ENCODE measurements at places on chromosomes 12 and 14. TPM values are rescaled to one million over a fixed set of nuclear protein-coding genes. Genes with fewer than 3 reads are reported as not detected.

DNA sequence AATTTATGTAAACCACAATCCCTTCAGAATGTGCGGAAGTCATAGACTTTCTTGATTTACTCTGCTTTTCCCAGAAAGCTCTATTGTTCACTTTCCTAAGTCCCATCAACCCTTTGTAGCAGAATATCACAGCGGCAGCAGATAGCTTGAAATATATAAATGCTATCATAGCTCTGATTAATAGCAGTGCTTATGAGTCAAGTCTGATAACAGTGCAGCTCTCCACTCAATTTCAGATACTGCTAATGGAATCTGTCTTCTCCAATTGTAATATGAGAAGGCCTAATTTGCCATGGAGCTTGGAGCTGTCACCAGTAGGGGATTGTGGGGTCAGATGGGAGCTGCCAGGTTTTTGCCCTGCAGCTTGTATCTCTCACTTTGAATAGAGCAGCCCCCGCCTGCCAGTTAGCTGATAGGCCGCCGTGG, 10.9 kb downstream of the TMEM260 start:
- H3K27ac ChIP-seq: no peak overlapping the region
- DNase-seq: no peak
- no peaks in the 10 kb centered on the region for H3K4me1 ChIP-seq

DNA sequence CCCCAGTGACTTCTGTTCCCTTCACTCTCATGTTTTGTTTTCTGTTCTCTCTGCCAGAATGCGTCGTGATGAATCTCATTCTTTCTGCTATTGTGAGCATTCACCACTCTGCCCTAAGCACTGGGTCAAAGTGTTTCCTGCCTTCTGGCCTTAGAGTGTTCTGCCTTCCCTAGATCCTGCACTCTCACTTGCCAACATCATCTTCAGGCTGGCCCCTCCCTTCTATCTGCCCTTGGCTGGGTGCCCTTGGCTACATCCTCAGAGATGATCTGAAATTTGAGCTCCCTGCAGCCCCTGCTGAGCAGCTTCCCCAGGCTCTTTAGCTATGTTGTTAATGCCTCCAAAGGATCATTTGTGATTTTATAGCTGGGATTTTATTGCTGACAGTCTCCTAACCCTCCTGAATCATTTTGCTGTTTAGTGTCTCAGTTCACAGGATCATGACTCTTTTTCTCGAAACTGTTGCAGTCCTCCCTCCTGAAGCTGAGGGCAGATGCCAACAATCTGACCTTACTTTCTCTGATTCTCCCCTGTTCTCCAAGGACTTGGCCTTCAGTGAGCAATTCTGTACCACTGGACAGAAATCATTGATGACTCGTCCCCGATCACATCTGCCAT, 4.5 kb downstream of the DHRS2 start:
- H3K4me3 ChIP-seq: no peak overlapping the region
- H3K27me3 ChIP-seq: no peaks in the 10 kb centered on the region
- no peak overlapping the region for H3K27ac ChIP-seq
- H3K36me3 ChIP-seq: no peaks in the 10 kb centered on the region

DNA sequence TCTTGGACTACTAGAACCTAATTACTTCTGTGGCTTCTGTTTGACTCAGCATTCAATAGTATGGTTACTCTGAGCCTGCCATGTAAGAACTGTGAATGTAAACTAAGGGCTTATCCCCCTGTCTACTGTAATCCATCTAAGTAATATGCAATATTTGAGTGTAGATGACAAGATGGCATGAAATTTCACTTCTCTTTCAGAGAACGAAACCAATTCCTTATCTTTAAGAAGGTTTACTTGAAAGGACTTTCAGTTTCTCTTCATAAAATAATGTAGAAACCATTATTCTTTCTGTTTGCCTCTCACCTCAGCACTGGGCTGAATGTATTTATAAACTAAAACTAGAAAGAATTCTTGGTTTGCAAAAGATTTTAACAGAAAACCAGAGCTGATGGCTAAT, 60.4 kb upstream of the ARID2 start:
- DNase-seq: no peak
- peaks cover 51% of the 10 kb centered on the region for H3K4me1 ChIP-seq
- H3K27me3 ChIP-seq: peaks cover 4% of the 10 kb centered on the region
- peak overlapping the region; percentile 65 for H3K4me3 ChIP-seq
- peaks cover 18% of the 10 kb centered on the region for H3K36me3 ChIP-seq

DNA sequence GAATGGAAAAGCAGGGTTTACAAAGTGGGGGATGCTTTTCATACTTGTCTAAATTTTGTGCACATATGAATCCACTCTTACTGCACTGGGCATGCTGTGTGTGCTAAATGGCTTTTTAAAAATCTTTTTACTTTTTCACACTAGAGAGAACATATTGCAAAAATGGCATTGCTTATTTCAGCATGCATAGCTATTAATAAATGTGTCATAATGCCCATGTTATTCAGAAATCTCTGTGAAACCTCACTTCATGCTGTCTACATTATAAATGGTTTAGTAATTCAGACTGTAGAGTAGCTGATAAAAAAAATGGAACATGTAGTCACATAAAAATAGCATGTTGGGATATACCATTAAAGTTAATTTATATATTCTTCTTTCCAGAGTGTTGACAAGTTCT, 593.8 kb downstream of the RPL10L start:
- H3K4me1 ChIP-seq: no peaks in the 10 kb centered on the region
- H3K4me3 ChIP-seq: no peak overlapping the region
- H3K27ac ChIP-seq: no peak overlapping the region
- H3K27me3 ChIP-seq: no peaks in the 10 kb centered on the region
- no peak for DNase-seq

GRCh38 chr14:68571114-68571591, 221.7 kb downstream of the ZFP36L1 start:
- DNase-seq: no peak
- H3K27me3 ChIP-seq: no peaks in the 10 kb centered on the region
- no peaks in the 10 kb centered on the region for H3K4me1 ChIP-seq
- H3K27ac ChIP-seq: no peak overlapping the region
- H3K4me3 ChIP-seq: no peak overlapping the region

TDP1 gene
- total RNA-seq: 83.8 TPM

DNA sequence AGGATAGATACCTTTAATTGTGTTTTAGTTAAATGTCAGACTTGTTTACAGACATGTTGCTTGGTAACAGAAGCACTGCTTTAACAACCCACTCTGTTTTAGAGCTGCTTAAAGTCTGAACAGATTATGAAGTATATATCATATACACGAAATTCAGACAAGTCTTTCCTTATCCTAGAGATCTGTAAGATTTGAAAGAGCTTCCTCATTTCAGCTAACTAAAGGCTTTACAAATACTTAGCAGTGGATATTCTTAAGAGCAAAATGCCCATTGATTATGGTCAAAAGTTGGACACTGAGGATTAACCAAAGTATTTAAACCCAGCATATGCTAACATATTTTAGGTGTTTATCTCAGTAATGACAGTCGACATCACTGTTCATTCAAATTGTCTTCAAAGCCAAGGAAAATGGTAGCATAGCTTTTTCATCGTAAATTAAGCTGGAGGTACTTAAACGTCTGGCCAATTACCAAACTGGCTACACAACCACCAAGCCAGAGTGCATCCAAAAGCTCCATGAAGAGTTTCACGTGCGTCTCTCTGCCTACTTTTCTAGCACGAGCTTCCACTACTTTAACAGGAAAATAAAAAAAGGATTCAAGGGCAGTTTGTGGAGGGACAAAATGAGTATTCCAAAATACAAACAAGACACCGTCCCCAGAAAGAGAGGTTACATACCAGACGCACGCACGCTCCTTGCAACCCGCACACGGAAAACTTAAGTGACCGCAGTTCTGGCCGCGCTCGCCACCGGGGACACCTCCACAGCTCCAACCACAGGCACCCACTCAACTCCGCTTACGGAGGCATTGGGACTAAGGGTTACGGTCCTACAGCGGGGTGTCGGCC, 565 bp downstream of the CEP83 start:
- H3K36me3 ChIP-seq: peaks cover 38% of the 10 kb centered on the region
- peak overlapping the region; percentile 89 for H3K27ac ChIP-seq
- H3K4me3 ChIP-seq: peak overlapping the region; percentile 91
- no peak for DNase-seq
- H3K27me3 ChIP-seq: peaks cover 10% of the 10 kb centered on the region

LALBA gene
- total RNA-seq: not detected

GRCh38 chr12:97456571-97457188, 5.9 kb upstream of the RMST start:
- no peaks in the 10 kb centered on the region for H3K36me3 ChIP-seq
- H3K4me1 ChIP-seq: no peaks in the 10 kb centered on the region
- H3K27ac ChIP-seq: no peak overlapping the region
- H3K4me3 ChIP-seq: no peak overlapping the region
- H3K27me3 ChIP-seq: peaks cover 5% of the 10 kb centered on the region
- DNase-seq: no peak

GRCh38 chr14:104931771-104932675, 7.3 kb downstream of the PLD4 start:
- no peak overlapping the region for H3K4me3 ChIP-seq
- H3K4me1 ChIP-seq: peaks cover 2% of the 10 kb centered on the region
- H3K27me3 ChIP-seq: peaks cover 22% of the 10 kb centered on the region

DNA sequence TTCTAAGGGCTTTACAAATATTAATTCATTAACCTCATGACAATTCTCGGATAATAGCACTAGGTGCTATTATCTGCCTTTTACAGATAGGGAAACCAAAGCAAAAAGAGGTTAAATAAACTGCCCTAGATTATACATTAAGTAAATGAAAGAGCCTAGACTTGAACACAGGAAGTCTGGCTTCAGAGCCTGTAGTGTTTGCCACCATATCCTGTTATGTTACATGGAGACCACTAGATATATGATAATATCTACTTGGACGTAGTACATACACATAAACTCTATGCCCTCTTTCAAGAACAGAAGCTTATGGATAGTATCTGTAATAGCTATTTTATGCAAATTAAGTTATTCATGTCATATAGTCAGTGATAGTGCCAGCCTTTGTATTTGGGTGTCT, 16.9 kb upstream of the MYF6 start:
- H3K36me3 ChIP-seq: no peaks in the 10 kb centered on the region
- no peaks in the 10 kb centered on the region for H3K4me1 ChIP-seq
- no peak for DNase-seq

RPS26 gene
- total RNA-seq: 27.9 TPM

DNA sequence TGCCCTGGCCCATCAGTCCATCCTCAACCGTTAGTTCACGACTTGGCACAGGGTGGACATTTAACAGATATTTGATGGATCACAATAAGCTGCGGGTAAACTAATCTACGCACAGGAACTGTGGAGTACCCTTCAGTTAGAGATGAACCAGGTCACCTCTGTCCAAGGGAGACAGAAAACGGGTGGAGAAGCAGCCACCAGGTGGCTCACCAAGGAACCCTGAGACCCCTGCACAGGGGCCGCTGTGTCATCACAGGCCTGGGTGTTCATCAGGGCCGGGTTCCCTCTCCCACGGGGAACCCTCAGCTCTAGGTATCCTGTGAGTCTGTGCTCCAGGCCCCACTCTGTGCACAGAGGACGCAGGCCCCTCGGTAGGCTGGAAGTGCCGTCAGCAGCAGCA, 122.2 kb downstream of the PIWIL1 start:
- H3K36me3 ChIP-seq: no peaks in the 10 kb centered on the region
- DNase-seq: no peak
- no peaks in the 10 kb centered on the region for H3K27me3 ChIP-seq
- H3K4me3 ChIP-seq: no peak overlapping the region
- no peak overlapping the region for H3K27ac ChIP-seq
- no peaks in the 10 kb centered on the region for H3K4me1 ChIP-seq

GRCh38 chr14:60771117-60771516, 36.6 kb downstream of the MNAT1 start:
- H3K4me1 ChIP-seq: peaks cover 5% of the 10 kb centered on the region
- H3K27me3 ChIP-seq: no peaks in the 10 kb centered on the region
- peaks cover 7% of the 10 kb centered on the region for H3K36me3 ChIP-seq
- no peak for DNase-seq
- H3K4me3 ChIP-seq: no peak overlapping the region

PMEL gene
- total RNA-seq: 0.23 TPM

GRCh38 chr14:80659783-80660182, 281.8 kb downstream of the CEP128 start:
- DNase-seq: no peak
- no peaks in the 10 kb centered on the region for H3K27me3 ChIP-seq
- H3K4me3 ChIP-seq: no peak overlapping the region

TSPAN31 gene
- 10.0 TPM for total RNA-seq

DNA sequence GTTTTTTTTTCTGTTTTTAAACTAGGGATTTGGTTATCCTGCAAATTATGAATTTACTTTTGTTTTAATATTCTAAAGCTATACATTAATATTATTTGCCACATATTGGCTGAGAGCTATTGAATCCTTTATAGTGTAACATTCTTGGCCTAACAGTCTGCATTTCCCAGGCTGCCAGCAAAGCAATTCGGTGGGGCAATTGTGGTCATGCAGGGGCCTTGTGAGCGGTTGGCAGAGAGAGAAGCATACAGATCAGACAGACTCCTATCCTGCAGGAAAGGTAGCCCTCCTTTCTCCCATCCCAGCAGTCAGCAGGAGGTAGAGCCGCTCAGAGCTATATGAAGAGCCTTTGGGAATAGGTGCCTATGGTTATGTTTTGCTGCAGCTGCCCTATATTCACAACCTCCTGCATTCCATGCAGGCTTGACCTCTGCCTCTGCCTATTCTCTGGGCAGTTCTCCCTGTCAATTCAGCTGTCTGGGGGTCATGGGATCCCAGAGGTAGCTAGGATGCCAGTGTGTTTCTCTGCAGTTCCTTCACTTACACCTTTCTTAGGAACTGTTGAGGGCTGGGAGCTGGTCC, 144.7 kb downstream of the GPHN start:
- DNase-seq: no peak
- no peaks in the 10 kb centered on the region for H3K36me3 ChIP-seq
- H3K27me3 ChIP-seq: no peaks in the 10 kb centered on the region
- no peak overlapping the region for H3K4me3 ChIP-seq
- no peak overlapping the region for H3K27ac ChIP-seq

GRCh38 chr12:83659321-83659720, 972.6 kb downstream of the TMTC2 start:
- DNase-seq: no peak
- no peaks in the 10 kb centered on the region for H3K36me3 ChIP-seq
- H3K4me1 ChIP-seq: no peaks in the 10 kb centered on the region
- no peak overlapping the region for H3K4me3 ChIP-seq
- H3K27me3 ChIP-seq: no peaks in the 10 kb centered on the region

GRCh38 chr12:50751948-50752721, 11.8 kb upstream of the ATF1 start:
- no peak for DNase-seq
- H3K4me1 ChIP-seq: peaks cover 2% of the 10 kb centered on the region
- no peak overlapping the region for H3K27ac ChIP-seq
- H3K36me3 ChIP-seq: no peaks in the 10 kb centered on the region
- no peak overlapping the region for H3K4me3 ChIP-seq

DNA sequence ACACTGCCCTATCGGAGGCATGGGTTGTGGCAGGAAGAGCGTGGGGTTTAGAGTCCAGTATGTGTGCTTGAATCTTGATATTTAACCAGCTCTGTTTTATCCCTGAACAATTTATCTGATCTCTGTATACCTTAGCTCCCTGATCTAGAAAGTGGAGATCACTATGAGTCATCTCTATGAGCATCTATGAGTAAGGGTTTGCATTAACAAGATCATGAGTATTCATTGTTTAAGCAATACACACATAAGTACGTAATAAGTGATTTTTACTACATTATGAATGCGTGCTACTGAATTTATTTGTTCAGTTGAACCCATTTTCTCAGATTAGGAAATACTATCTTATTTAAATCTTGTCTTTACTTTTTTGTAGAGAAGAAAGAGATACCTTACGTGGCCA, 49.4 kb downstream of the GPATCH2L start:
- no peak overlapping the region for H3K4me3 ChIP-seq
- H3K27me3 ChIP-seq: no peaks in the 10 kb centered on the region
- no peaks in the 10 kb centered on the region for H3K4me1 ChIP-seq
- H3K36me3 ChIP-seq: peaks cover 49% of the 10 kb centered on the region
- no peak overlapping the region for H3K27ac ChIP-seq

- peak overlapping the region; percentile 27 for H3K4me3 ChIP-seq
- H3K27ac ChIP-seq: no peak overlapping the region
- H3K27me3 ChIP-seq: peaks cover 34% of the 10 kb centered on the region
- peaks cover 10% of the 10 kb centered on the region for H3K4me1 ChIP-seq
- no peak for DNase-seq
Observed at GRCh38 chr12:122205053-122205925, 1.8 kb downstream of the B3GNT4 start.
